Fibroblast of skin of back (primary cell): ENCODE measurements at places on chromosomes 2 and 18.

- no peak for DNase-seq
Observed at GRCh38 chr2:171480908-171481307, 41.4 kb upstream of the CYBRD1 start.

GRCh38 chr18:22180722-22181121 lies 11.3 kb downstream of the GATA6 start:
- DNase-seq: no peak

DNA sequence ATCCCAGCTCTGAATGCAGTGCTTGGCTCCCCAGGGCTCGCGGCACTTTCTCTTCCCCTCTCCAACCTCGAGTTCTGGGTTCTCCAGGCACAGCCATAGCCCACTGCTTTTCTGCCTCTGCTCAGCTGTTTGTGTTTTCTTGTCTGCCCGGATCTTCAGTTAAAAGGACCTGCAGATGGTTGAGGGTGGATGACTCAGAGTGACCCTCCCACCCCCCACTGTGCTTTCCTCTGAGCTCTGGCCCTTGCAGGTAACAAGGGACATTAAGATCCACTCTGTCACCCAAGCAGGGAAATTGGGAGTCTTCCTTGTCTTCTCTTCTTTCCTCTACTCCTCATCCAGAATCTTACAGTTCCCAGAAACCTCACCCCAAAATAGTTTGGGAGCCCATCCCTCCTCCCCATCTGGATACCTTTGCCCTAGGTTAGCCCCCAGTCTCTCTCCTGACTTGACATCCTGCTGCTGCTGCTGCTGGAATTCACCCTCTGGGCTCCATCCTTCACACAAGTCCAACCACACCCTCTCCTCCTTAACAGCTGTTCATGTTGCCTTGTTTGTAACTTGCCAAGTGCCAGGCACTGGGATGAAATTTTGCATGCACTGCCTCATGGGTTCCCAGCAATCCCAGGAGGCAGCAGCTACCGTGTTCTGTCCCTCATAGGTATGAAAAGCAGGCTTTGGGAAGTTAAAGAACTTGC lies 157.9 kb upstream of the TTC39C start:
- no peak for DNase-seq

GRCh38 chr18:24683925-24684324 lies 223.5 kb downstream of the HRH4 start:
- no peak for DNase-seq

- peak; percentile 53 for DNase-seq
Observed at GRCh38 chr2:100193291-100193710, 50.9 kb upstream of the AFF3 start.

DNA sequence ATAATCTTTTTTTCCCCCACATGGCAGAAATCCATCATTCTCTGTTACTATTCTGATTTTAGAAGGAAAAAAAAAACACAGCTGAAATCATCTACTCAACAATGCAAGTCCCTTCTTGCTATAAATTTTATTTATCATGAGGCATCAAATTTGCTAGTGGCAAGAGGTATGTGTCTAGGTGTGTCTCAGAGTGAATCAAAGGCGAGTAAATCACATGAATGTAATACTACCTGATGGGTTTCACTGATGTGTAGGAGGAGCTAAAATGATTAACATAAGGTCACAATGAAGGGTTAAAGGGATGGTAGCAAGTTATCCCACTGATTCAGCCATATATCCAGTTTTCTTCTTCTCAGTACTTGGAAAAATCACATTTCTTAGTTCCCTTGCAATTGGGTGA lies 24.5 kb upstream of the PELI1 start:
- DNase-seq: no peak

DNA sequence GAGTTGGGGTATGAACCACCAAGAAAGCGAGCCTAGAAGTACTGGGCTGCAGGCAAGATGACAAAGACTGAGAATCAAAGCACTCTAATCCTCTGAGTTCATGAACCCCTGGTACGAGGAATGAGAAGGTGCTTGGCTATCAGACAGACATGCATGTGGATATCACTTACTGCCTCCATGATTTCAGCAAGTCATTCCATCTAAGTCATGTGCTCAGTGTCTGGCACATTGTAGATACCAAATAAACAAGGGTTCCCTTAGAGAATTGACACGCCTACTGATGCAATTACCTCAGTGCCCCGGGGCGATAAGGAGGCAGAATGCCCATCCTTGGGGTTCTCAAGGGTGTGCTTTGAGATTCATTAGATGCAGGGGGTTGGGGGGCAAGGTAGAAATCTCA lies 125.6 kb upstream of the PKDCC start:
- DNase-seq: no peak

DNA sequence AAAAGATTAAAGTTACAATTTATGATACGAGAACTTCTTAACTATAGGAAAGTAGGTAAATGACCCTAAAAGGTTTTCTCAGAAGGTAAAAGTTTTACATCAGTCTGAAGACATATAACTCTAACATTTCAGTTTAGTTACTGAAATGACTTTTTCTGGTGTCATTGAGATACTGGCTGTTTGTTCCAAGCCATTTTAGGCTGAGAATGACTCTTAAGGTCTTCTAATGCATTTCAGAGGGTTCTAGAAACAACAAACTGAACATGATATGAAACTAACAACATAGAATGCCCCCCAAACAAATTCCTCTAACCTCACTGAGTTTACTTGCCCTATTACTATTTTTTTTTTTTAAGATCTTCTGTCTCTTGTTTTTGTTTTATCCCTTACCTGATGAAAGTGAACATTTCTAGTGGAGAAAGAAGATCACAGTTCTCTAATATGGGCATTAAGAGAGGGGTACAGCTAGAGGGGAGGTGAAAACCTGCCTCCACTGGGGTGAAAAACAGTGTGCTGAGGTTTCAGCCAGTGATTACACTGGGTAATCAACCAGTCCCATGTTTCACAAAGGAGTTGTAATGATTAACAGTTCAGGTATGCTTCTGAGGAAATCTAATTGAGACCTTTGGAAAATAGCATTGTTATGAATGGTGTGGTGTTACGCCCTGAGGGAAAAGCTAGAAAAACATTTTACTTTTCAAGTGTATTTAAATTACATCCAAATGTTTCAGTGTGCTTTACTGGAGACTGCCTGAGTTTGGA lies 11.2 kb downstream of the NABP1 start:
- DNase-seq: peak; percentile 91

DNA sequence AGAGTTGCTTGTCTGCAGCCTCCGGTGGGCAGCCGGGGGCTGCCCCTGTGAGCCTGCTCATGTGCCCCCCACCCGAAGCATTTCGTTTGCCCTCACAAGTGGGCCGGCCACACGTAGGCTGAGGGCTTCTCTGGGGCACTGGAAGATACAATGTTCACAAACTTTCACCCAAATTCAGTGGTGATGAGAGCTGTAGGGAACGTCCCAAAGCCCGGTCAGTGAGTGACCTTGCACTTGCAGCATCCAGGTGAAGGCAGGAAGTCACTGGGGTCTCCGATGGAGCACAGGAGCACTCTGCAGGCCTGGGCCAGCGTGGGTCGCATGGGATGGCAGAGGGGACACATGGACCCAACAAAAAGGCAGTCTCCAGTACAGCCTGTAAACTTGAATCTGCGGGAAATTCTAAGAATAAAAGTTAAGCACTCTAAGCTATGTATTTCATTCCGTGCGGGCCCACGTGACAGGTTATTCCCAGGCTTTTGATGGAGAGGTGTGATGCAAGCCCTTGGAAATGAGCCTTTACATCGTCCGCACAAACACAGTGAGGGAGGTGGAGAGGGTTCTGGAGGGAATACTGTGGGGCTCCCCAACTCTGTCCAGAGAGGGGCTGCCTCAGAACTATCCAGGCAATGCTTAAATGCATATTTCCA lies 42.5 kb downstream of the CNGA3 start:
- no peak for DNase-seq

DNA sequence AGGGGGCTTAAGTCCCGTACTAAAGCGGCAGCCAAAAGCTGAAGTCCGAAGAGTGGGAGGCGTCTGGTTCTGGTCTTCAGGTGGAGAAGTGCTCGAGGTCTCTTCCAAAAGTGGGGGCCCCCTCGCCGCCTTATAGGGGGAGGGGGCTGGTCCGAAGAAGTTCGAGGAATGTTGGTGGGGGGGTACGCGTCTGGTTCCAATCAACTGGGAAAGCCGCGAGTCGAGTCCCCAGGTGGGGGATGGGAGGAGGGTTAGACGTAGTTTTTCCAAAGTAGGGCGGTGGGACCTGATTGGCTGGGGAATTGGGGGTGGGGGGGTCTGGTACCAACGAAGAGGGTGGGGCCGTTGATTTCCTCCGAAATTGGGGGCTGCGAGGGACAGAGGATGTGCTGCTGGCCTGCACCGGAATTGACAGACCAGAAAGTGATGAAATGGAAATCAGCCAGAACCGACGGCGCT lies 594 bp downstream of the ITM2C start:
- peak; percentile 19 for DNase-seq

GRCh38 chr2:161321944-161322648 lies 13.9 kb downstream of the PSMD14 start:
- DNase-seq: no peak

GRCh38 chr2:219511547-219512325 lies 2.5 kb upstream of the ASIC4 start:
- no peak for DNase-seq

GRCh38 chr2:6368281-6368680 lies 497.4 kb downstream of the CMPK2 start:
- peak; percentile 82 for DNase-seq

- DNase-seq: no peak
Observed at GRCh38 chr2:100877555-100877954, 57.6 kb downstream of the NPAS2 start.

DNA sequence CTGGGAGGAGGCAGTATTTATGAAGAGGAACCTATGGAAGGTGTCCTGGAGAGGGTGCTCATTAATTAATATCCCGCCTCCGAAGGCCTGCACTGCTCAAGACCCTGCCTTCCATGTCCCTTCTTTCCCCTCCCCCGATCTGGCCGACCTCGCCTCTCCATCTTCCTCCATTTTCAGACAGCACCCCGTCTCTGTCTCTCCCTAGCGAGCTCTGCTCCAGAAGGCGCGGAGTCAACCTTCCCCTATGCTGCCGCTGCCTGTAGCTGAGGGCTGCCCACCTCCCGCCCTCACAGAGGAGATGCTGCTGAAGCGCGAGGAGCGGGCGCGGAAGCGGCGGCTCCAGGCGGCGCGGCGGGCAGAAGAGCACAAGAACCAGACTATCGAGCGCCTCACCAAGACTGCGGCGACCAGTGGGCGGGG lies 1.1 kb upstream of the WBP1 start:
- DNase-seq: no peak

DNA sequence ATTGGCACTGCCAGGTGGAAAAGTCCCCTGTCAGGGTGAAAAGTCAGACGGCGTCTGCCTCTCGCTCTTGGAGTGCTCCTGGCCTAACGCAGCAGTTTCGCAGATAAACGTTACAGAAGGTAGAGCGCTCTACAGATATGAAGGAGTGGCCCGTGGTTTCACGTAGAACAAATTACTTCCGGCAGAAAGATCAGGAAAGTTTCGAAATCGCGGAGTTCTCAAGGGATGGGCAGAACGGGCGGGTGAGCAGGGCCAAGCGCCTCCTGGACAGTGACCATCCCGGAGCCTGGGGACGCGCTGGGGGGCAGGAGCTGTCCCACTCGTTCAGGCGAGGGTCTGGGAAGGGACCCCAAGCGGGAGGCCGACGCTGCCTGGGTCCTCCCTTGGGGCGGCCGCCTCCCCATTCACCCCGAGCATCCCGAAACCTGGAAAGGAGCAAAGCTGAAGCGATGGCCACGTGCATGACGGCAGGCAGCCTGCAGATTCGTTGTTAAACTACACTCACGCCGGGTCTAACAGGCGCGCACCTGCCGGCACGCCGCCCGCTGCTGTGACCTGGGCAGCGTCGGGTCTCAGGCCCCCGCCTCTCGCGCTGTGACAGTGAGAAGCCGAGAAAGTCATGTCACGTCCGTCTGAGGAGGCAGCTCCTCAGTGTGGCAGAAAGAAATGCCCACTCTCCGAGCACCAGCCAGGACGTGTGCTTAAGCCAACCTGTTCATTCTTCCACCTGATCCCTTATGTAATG lies 122.9 kb upstream of the SALL3 start:
- DNase-seq: no peak

GRCh38 chr2:200585730-200586643 lies at the start of gene AOX1:
AOX1 (plus strand) TSS chr2:200586014; CDS start chr2:200586109, 95 bp downstream.
- DNase-seq: peak; percentile 66

- peak; percentile 78 for DNase-seq
Observed at GRCh38 chr2:30862054-30862651, 54.9 kb upstream of the CAPN13 start.

DNA sequence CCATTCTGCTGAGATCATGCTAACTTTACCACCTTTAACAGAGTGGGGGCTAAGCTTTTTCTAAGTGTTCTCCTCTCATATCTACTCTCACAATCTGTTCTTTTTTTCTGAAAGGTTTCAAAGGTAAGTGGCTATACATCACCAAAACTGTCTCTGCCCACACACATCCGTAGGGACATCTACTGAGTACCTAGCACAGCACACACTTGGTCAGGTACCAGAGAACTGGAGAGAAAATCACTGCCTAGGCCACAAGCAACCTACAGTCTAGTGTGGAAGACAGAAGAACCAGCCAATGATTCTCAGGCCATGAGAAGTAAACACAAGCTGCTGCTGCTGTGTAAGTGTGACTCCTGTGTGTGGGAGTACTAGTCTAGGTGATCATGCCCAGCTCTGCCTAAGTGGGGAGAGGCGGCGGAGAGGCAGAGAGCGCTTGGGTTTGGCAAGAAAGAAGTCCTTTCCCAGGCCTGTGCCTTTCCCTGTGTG lies 176.1 kb upstream of the ZFP36L2 start:
- no peak for DNase-seq

- no peak for DNase-seq
Observed at GRCh38 chr2:113829270-113829669, 60.6 kb upstream of the ACTR3 start.

- peak; percentile 1 for DNase-seq
Observed at GRCh38 chr18:28684746-28685355, 507.9 kb upstream of the CDH2 start.
